ENCODE measurements at places on chromosomes 11 and 22. TPM values are rescaled to one million over a fixed set of nuclear protein-coding genes. Genes with fewer than 3 reads are reported as not detected.

DNA sequence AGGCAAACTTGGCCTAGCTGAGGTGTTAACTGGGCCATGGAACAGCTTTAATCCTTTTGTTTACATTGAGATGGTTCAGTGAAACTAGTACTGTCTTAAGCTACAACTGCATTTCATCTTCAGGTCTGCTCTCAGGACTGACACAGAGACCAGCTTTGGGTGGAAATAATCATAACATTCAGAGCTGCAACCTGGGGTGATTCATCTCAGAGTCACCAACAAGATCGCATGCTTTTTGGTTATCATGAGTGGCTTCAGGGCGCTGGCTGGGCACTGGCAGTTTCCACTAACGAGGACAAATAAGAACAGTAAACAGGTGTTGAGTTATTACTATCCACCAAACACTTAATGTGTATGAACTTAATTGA is 60.9 kb upstream of the PAX6 start:
- no peak for DNase-seq

- no peak for DNase-seq
Observed at GRCh38 chr11:132605825-132606570, 926.3 kb downstream of the OPCML start.

GRCh38 chr11:57815877-57816276 is 54.3 kb downstream of the CTNND1 start:
- DNase-seq, result no peak

DNA sequence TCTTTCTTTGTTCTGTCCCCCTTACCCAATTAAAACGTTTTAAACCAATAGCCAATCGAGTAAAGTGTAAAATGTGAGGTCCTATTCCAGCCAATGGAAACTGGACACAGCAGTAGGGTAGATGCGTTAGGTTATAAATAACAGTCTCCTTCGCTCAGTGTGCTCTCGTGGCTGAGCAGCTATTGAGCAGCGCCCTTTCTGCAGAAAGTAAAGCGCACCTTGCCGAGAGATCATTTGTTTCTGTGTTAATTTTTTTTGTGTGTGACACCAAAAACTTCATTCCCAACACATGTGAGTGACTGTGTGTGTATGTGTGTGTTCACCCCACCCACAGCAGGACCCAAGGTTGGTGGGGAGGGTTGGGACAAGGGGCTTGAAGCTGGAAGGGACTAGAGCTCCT is 7.2 kb upstream of the TTLL1 start:
- no peak for DNase-seq

GRCh38 chr11:129740125-129740719 is 75.4 kb upstream of the TMEM45B start:
- DNase-seq, result no peak

DNA sequence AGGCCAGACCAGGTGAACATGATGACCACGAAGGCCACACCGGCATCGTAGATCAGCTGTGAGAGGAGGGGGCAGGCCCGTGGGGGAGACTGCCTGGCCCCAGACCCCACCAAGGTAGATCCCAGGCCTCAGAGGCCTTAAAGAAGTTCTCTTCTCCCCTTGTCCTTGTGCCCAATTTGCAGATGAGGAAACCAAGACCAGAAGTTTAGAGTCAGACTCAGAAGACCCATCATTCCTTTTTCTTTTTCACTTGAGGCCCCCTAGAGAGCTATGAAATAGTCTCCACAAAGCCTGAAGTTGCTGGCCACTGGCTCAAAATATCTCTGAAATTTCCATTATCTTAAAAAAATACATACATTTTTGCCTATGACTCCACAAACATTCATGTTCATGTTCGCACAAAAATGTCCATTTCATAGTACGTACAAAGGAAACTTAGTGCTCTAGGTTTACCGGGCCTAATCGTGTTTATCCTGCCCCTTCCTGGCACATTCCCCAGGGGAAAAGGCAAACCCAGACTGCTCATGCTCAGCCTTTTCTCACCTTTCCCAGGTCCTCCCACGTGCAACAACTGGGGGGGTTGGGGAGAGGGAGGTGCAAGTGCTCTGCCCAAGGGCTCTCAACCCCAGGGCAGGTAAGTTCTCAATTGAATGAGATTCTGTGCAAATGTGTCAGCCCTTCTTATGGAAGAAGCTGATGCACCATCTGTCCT is 19.2 kb downstream of the SLC43A1 start:
- DNase-seq, result no peak

- DNase-seq, result no peak
Observed at GRCh38 chr11:115887316-115887715, 383.1 kb upstream of the CADM1 start.

- DNase-seq, result no peak
Observed at GRCh38 chr11:1171985-1172728, 14.4 kb downstream of the MUC5AC start.

DNA sequence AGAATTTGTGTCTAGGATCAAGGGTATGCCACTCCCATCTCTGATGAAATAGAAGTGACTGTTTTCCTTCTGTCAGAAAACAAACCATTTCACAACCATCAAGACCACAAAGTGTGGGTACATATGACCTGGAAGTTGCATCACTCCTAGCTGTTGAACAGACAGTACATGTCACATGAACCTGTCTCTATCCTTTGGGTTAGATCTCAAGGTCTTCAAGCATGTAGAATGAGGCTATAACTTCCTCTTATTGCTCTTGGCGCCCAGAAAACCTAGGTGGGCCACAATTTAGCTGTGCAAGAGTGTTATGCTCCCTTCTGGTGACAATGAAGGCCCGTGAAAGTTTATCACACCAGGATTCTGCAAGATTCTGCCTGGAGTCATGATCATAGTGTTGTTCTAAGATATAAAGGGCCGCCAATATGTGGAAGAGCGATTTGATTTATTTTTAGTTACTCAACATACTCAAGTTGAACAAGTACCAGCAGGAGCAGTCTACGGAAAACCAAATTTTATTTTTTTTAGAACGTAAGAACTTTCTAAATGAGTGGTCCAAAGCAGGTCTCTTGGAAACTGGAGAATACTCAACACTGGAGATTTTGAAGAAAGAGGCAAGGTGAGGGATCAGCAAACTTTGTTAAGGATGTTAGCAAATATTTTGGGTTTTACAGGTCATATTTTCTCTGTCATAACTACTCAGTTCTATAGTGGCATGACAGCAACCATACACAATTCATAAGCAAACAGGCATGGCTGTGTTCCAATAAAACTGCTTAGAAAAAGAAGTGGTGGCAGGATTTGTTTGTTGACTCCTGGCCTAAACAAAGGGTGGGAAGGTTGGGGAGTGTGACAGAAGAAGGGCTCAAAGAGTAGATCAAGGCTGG is 101.8 kb downstream of the USP35 start:
- DNase-seq, result no peak

DNA sequence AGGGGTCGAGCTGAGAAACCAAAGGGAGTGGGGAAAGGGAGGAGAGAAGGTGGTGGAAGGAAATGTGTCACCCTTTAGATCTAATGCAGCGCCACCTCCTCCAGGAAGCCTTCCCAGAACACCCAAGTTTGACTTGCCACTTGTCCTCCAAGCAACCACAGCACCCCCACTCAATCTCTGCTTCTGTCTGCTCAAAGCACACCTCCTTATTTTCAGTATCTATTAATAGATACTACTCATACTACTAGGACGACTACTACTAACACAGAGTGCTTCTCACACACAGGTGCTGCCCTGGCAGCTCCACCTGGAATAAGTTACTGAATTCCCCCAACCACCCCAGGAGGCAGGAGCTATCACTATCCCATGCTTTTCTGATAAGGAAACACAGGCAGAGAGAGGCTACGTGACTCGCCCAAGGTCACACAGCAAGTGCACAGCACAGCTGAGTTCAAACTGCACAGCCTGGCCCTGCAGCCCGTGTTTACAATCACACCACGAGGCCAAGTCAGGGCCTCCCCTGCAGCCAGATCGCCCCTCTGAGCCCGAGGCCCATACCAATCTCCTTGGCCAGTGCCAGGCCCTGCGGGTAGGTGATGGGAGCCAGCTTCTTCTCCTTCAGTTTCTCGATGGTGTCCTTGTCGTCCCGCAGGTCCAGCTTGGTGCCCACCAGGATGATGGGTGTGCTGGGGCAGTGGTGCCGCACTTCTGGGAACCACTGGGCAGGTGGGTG is 13.2 kb downstream of the RAC2 start:
- no peak for DNase-seq

The RPS13 gene
- polyA plus RNA-seq, result 1,717 TPM

The FOLR1 gene
- polyA plus RNA-seq, result 0.42 TPM

The PDGFD gene
- 1.8 TPM for polyA plus RNA-seq

The SUSD2 gene
- polyA plus RNA-seq, result 0.74 TPM
